ENCODE measurements at places on chromosomes 16 and 17.
A peak's percentile ranks its signal among the peaks of the same experiment; 100 is the strongest.

- DNase-seq = no peak
These were observed 6.6 kb upstream of the KLHL11 start for GRCh38 chr17:41871789-41872188.

DNA sequence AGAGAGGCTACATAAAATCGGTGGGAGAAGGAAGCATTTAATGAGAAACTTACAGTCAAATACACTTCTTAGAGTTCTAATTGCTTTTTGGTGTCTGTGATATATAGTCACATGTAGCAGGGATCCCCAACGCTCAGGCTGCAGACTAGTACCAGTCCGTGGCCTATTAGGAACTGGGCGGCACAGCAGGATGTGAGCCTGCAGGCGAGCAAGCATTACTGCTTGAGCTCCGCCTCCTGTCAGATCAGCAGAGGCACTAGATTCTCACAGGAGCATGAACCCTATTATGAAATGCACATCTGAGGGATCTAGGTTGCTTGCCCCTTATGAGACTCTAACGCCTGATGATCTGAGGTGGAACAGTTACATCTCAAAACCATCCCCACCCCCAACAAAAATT, 158.5 kb downstream of the TANC2 start:
- DNase-seq = no peak

GRCh38 chr16:69064124-69064763, 41.2 kb upstream of the HAS3 start:
- no peak for DNase-seq

DNA sequence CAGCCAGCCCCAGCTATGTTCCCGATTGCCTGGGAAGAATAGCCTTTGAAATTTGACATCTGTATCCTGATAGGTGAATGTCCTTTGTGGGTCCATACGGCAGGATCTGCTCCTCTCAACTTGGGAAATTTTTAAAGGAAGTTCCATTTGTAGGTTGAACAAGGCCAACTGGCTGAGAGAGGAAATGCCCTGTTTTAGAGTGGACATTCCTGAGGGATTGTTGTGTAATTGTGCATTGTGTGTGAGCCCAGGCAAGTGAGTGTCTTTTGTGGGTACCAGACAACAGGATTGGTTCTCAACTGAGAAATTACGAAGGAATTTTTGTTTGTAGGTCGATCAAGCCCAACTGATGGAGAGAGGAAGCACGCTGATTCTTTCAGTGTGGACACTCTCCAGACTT, 2.6 kb upstream of the CPHXL2 start:
- DNase-seq = no peak

DNA sequence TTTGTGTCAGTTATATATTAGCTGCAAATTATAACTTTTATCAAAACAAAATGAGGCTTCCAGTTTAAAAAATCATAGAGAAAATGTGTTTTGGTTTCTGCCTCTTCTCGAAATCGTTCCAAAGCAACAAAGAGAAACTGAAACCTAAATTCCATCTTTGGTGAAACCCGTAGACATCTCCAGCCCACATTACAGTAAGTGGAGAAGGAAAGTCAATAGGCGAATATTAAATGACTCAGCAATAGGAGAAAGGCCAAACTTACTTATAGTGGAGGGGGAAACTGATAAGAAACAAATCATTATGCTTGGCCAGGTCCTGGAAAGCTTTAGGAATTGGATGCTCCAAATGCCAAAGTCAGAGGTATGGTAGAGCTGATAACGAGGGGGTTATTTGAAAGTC, 103.0 kb upstream of the SHISA6 start:
- DNase-seq = no peak

- DNase-seq = no peak
These were observed 50.3 kb downstream of the C16orf95 start for GRCh38 chr16:87266846-87267245.

DNA sequence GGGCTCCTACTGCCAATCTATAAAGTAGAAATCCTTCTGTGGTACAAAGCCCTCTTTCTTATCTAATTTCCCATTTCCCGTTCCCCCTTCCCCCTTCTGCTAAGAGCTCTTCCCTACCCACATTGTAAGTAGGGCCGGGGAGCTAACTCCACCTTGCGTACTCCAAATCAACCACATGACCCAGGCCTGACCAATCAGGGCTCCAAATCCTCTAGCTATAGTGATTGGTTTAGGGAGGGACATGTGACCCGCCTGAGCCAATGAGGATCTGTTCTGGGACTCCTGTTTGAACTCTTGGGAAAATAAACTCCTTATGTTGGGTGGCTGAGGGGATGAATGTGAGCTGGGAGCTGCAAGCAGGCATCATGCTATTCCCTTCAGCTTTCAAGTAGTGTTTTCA, 40.9 kb upstream of the MEOX1 start:
- DNase-seq = no peak

GRCh38 chr17:82374626-82375331, 3.2 kb downstream of the UTS2R start:
- DNase-seq = no peak

DNA sequence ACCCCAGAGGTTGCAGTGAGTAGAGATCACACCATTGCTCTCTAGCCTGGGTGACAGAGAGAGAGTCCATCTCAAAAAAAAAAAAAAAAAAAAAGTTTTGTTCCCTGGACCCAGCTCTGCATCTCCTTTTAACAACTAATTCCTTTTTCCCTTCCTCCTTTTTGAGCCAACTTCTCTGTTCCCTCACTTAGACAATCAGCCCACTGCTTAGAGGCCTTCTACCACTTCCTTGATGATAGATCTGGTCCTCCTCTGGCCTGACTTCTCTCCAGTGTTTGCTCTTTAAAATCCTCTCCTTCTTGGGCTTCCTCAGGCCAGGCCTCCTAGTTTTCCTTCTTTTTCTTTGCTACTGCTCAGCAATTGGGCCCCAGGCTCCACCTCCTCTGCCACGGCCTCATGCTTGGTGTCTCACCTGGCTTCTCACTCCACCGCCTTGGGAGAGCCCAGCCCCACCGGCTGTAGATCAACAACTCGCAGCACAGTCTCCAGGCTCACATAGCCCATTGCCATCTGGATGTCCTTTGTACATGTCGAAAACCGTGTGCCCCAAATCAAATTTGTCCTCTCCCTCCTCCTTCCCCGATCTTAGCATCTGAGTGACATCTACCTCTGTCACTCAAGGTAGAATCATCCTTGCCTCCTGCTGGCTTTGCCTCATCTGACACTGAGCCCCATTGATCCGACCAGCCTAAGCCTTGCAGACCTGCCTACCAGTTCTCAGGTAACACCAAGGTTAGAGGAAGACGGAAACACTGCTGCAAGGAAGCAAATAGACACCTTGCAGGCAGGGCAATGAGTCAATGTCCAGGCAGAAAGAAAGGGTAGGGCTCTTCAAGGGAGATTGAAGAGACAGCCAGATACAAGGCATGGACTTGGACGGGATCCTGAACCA, 17.4 kb downstream of the ARHGAP27 start:
- no peak for DNase-seq

GRCh38 chr16:19184823-19185509, 16.9 kb downstream of the SYT17 start:
- no peak for DNase-seq

DNA sequence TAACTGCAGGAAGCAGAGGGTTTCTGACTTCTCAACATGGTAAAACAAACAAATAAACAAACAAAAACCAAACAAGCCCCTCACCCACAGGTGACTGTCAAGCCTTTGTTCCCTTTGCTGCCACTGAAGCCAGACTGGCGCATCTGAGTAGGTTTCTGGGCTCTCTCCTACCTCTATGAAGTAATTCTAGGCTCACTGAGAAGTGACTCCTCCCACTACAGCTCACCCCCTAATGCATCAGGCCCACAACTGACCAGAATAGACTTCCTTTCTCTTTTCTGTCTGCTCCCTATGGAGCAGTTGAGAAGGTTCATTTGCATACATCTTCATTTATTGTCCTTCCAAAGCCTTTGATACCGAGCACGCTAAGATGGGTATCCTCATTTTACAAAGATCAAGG, 77.0 kb upstream of the CCL2 start:
- DNase-seq = no peak

GRCh38 chr17:71402661-71403141, 718.1 kb upstream of the SOX9 start:
- no peak for DNase-seq

- no peak for DNase-seq
These were observed 2.6 kb downstream of the MXRA7 start for GRCh38 chr17:76707985-76708807.

DNA sequence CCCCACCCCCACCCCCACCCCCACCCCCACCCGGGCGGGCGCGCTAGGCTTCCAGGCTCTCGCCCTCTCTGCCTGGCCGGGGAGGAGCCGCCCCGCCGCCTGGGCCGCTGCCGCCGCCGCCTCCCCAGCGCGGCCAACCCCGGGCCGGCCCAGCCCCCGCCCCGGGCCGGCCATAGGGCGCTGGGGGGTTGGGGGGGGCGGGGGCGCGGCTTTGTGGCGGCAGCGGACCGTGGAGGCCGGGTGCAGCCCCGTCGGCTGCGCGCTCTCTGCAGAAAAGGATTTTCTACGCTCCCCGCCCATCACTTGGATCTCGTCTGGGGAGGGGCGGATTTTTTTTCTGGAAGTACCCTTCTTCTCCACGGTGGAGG, 230.9 kb downstream of the MRTFB start:
- DNase-seq = no peak

GRCh38 chr17:73203135-73203787, 10.4 kb downstream of the COG1 start:
- DNase-seq = no peak

DNA sequence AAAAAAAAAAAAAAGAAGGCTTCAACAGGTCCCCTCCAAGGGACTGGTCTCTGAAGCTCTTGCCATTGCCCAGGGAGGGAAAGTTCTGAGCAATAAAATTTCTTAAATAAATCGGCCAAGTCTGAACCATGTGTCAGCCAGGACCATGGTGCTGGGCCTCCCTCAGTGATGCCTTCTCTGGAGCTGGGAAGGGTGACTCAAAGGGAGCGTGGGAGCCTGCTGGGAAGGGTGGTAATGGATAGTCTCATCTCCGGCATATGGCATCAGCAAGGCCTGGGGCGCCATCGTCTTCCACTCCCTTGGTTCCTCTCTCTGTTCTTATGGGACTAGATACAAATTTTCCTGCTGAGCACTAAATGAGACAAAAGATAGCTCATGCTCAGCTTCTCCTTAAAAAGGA, 2.3 kb downstream of the VKORC1 start:
- no peak for DNase-seq

- peak; percentile 69 for DNase-seq
These were observed 22.7 kb downstream of the TMEM235 start for GRCh38 chr17:78253946-78254672.

DNA sequence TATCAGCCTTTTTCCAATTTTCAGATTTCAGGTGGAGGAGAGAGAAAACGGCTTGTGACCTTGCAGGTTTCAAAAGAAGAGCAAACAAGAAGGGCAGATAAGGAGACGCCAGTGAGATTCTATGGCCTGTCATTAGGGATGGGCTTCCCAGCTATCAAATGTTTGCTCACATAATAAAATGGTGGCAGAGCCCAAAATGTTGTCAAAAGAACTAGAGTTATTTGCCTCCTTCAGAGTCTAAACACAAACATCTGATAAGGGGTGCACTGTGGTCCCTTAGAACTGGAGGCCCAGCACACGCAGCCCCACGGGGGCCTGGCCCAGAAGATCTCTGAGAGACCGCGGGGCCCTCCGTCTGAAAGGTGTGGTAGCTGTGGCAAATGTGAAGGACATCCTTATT, 46.1 kb upstream of the DDX52 start:
- no peak for DNase-seq

- no peak for DNase-seq
These were observed 8.8 kb downstream of the RPL19 start for GRCh38 chr17:39208893-39209292.

DNA sequence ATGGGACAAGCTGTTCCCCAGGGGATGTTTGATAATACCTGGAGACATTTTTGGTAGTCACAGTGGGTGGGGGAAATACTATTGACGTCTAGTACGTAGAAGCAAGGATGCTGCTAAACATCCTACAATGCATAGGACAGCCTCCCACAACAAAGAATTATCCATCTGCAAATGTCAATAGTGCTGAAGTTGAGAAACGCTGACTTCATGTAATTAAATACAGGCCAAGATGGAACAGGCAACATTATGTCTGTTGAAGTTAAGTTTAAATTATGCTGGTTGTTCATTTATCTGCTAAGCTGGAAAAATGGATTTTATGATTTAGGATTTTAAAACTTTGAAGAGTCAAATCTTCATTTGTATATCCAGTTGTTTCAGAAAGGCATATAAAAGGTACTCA, 341.2 kb upstream of the DYNLRB2 start:
- no peak for DNase-seq

- DNase-seq = no peak
These were observed 1.8 kb downstream of the LCAT start for GRCh38 chr16:67942200-67942509.

GRCh38 chr17:17498606-17499301, 2.6 kb upstream of the RASD1 start:
- DNase-seq = no peak

DNA sequence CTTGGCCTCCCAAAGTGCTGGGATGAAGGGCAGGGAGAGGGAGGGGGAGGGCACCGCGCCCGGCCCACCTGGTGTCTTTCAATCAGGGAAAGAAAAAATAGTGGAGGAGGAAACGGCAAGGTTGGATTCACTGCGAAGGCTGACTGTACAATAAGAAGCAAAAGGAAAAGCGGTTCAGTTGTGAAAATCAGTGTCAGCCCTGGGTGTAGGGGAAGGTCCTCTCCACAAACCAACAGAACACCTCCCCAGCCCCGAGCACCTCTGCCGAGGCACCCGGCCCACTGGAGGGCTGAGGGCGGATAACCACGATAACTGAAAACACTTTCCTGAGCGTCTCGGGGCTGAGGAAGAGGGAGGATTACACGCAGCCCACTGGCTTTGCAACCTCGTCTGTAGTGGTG, 1.4 kb upstream of the SPG7 start:
- peak; percentile 14 for DNase-seq

DNA sequence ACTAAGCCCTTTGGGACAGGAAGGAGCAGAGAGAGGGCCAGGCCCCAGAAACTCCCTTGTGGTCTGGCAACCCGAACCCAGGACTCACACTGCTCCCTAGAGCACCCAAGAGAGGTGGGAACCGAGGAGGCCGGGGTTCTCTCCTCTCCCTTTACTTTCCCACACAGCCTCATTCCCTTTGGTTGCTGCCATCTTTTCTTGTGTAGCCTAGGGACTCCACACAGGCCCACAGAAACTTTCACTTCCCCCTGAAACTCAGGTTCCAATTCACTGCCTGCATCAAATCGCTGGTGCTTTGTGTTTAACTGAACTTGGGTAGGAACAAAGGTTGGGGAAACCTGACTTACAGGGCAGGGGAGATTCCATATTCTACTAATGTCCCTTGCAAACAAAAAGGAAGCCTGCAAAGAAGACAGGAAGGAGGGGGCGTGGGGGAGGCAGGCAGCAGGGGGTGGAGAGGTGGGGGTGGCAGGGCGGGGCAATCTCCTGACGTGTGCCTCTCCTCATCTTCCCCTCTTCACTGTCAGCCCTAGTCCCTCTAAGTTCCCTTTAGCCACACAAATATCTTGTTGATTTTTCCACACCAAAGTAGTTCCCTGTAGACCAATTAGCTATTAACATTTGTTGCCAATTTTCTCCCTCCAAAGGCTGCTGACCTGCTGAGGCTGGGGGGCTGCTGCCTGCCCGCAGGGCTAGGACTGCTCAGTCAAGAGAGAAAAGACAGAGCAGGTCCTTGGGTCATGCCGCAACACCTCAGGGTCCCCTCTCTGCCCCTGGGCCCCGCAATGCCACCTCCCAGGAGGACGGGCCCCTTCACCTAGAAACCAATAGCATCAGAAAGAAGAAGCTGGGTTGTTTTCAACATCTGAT, 8.0 kb downstream of the ST3GAL2 start:
- DNase-seq = no peak

GRCh38 chr16:69479775-69480174, 55.4 kb downstream of the CYB5B start:
- DNase-seq = no peak

GRCh38 chr17:51687887-51688286, 427.5 kb downstream of the UTP18 start:
- no peak for DNase-seq

All from activated CD8-positive, alpha-beta memory T cell treated with anti-CD3 and anti-CD28 coated beads for 48 hours (primary cell).